ENCODE measurements at places on chromosomes 4 and X.

DNA sequence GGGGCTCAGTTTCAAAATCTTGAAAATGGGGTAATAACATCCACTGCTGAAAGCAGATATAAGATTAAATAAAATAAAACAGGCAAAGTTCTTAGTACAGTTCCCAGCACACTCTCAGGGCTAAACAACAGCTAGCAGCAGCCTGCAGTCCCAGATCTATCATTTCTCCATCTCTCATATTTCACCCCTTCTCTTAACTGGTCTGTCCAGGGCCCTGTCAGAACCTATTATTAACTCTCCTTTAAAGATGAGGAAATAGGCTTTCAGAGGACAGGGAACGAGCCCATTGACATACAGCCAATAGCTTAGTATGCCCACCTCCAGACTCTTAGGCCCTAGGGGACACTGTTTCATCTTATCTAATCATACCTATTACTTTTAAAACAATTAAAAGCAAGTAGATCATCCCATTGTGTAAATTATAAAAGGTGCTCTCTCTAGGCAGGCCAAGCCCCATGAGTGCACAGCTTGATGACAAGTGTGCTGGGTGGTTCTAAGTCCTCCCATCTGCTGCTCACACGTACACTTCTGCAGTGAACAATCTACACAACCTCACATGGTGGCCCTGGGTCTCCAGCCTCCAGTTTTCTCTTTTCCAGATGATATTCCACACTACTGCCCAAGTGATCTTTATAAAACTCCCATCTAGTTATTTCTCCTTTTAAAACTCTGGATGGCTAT is 119.0 kb downstream of the APBB2 start:
- DNase-seq = no peak

DNA sequence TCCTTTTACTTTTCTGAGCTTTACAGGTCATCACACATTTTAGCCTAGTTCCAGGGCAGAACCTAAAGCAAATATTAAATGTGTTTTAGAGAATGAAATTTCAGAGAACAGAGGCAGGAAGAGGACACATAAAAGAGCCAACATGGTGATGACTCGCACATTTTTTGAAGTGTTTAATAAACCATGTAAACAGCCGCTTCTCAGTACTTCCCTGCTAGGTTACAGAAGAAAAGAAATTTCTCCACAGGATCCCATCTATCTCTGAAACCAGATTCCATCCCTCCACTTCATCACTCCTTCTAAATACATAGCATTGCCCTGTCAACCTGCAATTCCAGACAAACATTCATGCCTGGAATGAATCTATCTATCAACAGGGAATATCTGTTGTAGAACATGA is 949.5 kb upstream of the PCDH7 start:
- DNase-seq = no peak

DNA sequence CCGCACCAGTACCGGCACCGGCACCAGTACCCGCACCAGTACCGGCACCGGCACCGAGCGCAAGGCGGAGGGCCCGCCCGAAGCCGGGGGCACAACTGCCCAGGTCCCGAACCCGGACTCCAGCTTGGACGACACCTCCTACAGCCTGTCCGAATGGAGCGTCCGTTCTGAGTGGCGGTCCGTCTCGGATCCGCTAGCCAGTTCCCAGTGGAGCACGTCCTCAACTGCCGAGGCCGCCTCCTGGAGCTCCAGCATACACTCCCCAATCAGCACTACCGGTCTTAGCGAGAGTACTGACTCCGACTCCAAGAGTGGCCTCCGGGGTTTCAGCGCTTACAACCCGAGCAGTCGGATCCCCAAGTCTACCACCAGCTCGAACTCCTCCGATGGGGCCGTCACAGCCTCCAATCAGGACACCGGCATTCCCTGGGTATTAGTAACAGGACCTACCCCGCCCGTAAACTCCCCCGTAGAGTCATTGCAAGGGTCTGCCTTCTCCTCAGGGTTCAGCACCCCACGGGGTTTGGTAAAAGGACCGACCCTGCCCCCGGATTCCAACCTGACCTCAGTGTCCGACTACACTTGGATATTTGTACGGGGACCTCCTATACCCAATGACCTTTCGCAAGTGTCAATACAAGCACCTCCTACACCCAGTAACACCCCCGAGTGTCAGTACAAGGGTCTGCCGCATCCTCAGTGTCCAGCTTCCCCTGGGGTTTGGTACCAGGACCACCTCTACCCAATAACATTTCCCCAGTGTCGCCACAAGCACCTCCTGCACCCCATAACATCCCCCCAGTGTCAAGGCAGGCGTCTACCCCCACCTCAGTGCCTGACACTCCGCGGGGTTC is 721 bp upstream of the MAOA start:
- DNase-seq = no peak

DNA sequence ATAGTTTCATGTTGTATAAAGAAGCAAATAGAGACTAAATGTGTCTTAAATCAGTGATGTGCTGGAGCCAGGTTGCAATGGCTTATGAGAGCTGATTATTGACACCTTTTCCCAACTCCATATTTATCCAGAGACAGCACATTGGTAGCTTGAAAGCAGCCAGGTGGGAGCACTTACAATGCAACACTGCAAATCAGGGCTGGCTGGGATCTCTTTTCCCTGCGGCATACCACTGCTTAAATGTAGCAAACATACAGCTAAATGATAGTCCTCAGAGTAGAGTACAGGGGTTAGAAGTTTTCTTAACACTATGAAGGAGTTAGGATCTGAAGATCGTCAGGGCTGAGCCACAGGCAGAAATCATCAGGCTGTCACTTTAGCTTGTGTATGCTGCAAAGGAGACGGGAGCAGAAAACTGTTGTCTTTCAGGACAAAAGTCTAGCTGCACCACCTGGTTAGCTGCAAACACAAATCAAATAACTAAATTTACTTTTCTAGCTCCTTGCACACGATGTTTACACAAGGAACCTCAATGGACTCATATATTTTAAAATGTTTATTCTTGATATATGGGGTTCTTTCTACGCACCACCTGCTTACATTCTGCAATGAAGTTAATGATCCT is 527.3 kb downstream of the TLL1 start:
- no peak for DNase-seq

GRCh38 chrX:108734426-108734825 is 1.9 kb downstream of the IRS4 start:
- no peak for DNase-seq

DNA sequence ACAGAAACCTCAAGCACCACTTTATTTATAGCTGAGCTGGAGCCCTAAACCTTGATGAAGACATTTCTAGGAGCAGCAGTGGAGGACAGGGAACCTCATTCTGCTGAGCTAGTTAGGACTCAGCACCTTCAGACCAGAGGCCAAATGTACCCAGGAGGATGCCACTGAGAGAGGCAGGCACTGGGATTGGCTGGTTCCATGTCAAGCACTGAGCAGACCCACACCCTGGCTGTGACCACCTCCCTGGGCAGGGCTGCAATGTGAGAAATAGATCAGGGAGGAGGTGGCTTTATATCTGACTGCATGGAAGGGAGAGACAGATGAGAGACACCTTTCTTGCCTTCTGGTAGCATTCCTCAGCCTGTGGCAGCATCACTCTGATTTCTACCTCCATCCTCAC is 304.6 kb downstream of the STK32B start:
- no peak for DNase-seq

DNA sequence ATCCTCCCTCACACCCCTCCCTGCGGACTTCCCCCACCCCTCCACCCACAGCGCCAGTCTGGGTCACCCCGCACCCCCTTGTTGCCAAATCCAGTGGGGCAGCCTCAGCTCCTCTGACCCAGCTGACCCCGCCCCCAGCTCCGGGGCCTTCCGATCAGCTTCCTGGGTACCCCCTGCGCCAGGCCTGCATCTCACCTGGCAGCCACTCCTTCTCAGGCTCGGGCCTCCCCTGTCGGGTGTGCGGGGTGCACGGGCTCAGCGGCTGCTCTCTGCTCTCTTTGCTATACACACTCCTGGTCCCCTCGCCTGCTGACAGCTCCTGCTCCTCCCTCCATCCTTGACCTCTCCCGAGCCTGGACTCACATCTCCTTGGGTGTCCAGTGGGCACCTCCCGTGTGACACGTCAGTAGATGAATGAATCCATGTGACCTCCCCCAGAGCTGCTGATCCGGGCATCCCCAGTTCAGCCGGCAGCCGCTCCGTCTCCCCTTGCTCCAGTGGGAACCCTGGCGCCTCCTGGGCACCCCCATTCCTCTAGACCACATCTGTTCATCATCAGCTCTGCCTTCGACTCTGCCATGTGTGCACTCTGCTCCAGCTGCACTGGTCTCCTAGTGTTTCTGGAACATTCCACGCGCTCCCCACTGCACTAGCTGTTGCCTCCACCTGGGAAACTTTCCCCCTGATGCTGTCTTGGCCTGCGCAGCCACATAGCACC is 9.9 kb downstream of the CFAP99 start:
- DNase-seq = no peak

DNA sequence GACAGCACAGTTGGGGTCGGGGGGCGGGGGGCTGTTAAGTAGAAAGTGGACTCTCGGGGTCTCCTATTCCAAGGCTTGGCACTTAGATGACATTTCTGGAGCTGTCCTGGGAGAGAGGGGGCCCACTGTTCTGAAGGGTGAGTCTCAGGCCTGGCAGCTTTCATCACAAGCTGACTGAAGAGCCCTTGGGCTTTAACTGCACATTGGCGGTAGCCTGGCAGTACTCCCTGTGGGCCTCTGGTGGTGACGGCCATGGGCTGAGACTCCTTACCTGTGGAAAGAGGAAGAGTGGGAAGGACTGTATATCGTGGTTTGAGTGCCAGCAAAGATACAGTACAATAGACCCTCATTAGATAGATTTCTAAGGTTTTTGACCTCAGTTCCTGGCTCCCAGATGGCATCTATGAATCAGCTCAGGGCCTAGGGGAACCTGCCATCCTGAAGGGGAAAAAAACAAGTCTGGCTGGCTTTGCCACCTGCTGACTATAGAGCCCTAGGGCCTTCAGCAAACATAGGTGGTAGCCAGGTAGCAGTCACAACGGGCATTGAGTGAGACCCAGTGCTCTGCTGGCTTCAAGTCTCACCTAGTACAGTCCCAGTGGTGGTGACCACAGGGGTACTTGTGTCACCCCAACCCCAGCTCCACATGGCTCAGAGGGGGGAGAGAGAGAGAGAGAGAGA is 87.9 kb downstream of the ANKRD17 start:
- DNase-seq = no peak

DNA sequence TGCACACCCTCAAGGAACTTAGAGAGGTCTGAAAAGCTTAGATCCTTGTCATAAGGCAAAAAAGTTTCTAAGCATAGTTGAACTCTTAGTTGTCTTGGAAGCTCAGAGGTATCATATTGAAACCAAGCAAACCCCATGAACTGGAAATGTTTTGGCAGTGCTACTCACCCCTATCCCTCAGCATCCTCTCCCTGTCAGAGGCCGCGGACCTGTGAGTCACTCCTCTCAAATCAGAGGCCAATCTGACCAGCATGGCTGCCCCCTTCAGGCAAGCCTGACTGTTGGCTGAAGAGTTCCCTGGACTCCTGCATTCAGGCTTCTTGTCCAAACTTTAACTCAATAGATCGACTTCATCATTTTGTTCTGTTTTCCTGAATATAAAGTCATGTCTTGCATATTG is 69.4 kb downstream of the KCNIP4 start:
- DNase-seq = no peak

GRCh38 chrX:21873063-21873775 is 17.4 kb downstream of the YY2 start:
- no peak for DNase-seq

DNA sequence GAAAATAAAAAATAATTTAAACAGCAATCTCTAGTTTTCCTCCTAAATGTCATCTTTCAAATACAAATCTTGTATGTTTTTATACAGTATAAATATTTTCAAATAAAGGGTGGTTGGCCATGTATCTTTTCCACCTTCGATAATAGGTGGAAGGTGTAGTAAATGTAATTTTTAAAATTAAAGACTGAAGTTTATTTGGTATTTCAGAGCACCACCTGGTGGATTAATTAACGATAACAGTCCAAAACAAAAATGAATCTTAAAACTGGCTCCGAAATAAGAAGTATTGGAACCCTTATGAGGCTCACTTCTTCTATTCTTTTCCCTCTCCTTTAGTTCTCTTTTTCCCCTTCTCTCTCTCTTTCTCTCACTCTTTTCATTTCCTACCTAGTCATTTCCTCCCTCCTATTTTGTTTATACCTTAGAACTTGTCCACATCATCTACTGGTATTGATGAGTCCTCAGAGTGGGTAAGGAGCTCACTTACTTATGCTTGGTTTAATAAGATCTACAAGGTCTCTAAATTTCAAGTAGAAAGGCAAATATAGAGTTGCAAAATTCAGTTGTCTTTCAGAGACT is 82.9 kb upstream of the EXOC1L start:
- DNase-seq = no peak

GRCh38 chr4:37453999-37454800 is 209.7 kb downstream of the NWD2 start:
- DNase-seq = no peak

DNA sequence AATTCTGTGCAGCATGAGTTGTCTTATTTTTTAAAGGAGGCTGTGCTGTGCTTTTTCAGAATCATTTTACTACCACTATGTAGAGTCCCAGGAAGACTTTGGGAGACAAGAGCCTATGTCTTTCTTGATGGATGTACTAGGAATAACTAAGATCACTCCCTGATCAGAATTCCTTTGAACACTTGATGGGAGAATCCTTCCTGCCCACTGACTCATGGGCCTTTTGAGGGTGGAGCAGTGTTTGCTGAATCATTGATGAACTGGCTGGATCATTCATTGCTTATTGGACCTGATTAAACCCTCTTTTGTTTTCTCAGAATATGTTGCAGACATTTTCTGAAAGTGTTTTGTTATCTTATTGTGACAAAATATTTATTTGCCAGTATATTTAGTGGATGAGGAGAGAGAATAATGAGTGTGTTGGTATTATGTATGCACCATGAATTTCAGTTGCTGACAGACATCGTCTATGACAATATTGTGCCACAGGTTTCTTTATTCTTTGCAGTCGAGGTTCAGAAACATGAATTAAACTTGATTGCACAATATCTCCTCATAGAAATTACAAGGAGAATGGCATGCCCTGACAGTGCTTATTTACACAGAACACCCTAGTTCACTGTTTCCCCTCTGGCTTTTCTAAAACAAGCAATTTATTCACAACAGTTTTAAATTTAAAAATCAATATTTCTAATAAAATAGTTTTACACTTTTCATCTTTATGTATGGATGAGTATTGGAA is 36.3 kb downstream of the POU4F2 start:
- no peak for DNase-seq

DNA sequence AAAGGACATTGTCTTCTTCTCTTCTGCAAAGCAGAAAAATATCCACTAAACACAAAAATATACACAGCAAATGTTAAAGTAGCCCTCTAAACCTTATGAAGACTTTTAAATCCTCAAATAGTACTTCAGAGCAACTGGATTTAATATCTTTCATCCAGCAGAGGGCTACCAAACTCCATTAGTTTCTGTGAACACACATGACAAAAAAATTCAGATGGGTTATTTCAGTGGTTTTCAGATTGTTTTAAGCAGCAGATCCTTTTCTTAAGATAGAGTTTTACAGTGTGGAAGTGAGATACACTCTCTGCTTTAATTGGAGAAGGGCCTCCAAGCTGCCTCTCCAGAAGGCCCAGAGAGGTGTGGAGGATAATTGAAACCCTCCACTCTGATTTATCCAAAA is 56.7 kb downstream of the ANK2 start:
- DNase-seq = no peak

GRCh38 chr4:10108818-10109783 is 7.5 kb downstream of the WDR1 start:
- DNase-seq = no peak

All from CD4-positive, alpha-beta T cell treated with Interferon gamma for 1 hour (primary cell).